Retinal pigment epithelial cell (primary cell): ENCODE measurements at places on chromosomes 5 and 9.

DNA sequence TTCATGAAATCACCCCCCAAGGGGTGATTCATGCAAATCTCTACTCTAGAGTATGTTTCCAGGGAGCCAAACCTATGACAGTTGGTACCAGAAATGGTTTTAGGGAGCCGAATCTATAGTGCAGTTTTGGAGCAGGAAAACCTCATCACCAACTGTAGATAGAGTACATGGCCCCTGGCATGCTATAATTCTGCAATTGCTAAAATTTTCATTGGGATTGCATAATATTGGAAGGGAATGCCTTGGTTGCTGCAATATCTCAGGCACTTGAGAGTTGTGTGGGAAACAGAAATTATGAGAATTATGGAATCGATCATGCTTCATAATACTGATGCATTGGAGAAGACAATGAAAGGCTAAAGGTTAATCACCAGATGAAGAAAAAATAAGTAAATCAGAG, 148.2 kb upstream of the PLPPR1 start:
- no peak for DNase-seq

GRCh38 chr9:93900971-93901861, 53.9 kb downstream of the BARX1 start:
- DNase-seq: no peak

DNA sequence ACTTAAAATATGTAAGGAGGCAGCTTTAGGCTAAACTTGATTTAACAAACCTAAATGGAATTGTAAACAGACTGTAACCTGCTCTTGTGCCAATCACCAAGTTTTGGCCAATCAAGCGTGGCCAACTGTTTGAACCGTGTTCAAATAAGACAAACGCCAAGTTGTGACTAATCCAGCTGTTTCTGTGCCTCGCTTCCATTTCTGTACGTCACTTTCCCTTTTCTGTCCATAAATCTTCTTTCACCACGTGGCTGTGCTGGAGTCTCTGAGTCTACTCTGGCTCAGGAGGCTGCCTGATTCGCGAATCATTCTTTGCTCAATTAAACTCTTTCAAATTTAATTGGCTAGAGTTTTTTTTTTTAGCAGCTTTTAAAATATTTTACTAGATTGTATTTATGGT, 71.3 kb downstream of the LIX1 start:
- DNase-seq: no peak

DNA sequence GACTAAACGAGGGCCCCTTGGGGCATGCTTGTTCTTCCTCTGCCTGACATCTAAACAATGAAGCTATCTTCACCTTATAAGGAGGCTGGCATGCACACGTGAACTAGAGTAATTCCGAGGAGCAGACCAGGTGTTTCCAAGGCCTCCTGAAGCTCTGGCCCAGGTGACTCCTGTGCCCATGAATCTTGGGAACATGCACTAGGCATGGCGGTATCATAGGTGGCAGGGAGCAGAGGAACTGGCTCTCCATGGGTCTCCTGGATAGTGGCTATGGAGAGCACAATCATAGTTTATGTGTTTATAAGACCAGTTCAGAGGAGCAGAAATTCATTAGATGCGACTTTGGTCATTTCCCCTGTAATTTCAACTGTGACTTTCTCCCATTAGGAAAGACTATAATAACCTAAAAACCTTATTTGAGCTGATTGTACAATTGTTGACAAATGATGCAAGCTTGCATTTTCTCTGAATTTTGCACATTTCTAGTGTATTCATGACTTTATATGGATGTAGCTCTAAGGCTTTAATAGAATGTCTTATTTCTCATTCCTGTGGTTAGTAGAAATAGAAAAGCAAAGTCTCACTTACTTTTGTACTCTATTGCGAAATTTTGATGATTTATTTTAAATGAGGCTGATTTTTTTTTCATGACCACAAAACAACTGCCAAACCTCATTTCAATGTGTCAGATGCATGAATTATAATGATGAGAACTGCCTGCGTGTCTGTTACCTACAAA, 135.3 kb upstream of the RPS23 start:
- DNase-seq: peak; percentile 74

GRCh38 chr5:107671742-107672210, 1.0 kb upstream of the EFNA5 start:
- peak; percentile 45 for DNase-seq

GRCh38 chr5:58752104-58752503, 169.2 kb downstream of the RAB3C start:
- DNase-seq: no peak

- DNase-seq: no peak
These were observed 26.8 kb upstream of the TJP2 start for GRCh38 chr9:69147041-69147834.

DNA sequence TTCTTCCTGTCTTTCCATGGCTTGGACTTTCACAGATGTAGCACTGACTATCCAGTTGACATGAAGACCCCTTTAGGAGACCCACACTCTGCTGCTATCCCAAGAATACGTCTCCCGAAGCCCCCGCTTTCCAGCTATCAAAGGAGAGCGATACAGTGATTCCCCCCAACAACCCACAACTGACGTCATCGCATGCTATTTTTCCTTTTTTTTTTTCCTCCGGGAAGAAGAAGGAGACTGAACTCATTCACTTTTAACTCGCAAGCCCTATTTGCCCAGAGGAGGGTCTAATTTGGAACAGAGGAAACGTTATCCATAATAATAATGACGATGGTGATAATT, 2.1 kb downstream of the PAPPA start:
- no peak for DNase-seq

- no peak for DNase-seq
These were observed 42.2 kb downstream of the OSMR start for GRCh38 chr5:38888041-38888440.

DNA sequence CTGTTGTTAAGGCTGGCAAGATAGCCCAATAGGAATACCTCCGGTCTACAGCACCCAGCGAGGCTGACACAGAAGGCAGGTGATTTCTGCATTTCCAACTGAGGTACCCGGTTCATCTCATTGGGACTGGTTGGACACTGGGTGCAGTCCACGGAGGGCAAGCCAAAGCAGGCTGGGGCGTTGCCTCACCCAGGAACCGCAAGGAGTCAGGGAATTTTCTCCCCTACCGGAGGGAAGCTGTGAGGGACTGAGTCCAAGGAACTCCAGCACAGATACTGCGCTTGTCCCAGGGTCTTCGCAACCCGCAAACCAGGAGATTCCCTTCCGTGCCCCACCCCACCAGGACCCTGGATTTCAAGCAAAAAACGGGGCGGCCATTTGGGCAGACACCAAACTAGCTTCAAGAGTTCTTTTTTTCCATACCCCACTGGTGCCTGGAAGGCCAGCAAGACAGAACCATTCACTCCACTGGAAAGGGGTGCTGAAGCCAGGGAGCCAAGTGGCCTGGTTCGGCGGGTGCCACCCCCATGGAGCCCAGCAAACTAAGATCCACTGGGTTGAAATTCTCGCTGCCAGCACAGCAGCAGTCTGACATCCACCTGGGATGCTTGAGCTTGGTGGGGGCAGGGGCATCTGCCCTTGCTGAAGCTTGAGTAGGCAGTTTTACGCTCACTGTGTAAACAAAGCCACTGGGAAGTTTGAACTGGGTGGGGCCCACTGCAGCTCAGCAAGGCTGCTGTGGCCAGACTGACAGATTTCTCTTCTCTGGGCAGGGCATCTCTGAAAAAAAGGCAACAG, 647.2 kb downstream of the BNC2 start:
- DNase-seq: no peak

- no peak for DNase-seq
These were observed 168.5 kb downstream of the DOCK2 start for GRCh38 chr5:169805527-169805934.

- DNase-seq: no peak
These were observed 14.7 kb upstream of the TMEM250 start for GRCh38 chr9:136133191-136133958.

- no peak for DNase-seq
These were observed 133.5 kb upstream of the DAP start for GRCh38 chr5:10894445-10895054.

- DNase-seq: no peak
These were observed 3.1 kb downstream of the SRD5A1 start for GRCh38 chr5:6636293-6636692.

- DNase-seq: no peak
These were observed 52.3 kb downstream of the RGMB start for GRCh38 chr5:98825582-98826375.

DNA sequence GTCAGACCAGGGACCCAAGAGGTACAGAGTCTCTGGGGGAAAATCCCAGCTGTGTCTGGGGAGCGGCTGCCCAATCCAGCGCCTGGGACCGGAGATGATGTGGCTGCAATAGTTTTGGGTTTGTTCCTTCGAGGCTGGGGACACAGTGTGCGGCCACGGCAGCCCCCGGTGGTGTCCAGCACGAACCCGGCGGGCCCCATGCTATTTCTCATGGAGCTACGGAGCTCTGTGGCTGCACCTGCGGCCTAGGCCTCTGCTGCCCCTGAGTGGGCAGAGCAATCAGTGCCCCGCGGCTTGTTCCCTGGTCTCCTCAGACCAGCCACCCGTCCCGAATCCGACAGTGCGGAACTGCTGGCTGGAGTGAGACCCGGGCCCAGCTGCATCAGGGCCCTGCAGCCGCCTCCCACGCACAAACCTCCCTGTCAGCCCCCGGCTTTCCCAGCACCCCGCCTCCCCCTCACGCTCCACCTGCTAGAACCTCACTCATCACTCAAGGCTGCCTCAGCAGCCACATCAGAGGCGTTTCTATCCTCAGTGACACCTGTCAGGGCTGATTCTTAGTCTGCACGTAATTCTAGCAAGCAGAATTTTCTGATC, 29.0 kb downstream of the SARDH start:
- DNase-seq: no peak

GRCh38 chr9:99074902-99075245, 30.0 kb upstream of the TGFBR1 start:
- no peak for DNase-seq

DNA sequence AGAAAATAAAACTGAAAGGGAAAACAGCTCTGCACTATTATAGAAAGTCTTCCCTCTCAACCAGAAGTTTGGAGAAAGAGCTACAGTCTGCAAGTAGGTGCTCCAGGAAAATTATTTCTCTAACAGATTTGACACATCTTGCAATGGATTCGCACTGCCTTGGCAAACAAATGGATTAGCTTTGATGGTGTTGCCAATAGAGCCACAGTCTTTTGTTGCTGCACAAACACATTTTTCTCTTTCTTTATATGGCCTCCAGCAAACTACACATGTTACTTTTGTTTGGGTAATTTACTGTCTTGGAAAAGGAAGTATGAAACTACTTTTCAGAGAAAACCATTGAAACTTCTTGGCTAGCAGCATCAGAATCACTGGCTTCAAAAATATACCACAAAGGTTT, 523.1 kb downstream of the EFNA5 start:
- DNase-seq: no peak

DNA sequence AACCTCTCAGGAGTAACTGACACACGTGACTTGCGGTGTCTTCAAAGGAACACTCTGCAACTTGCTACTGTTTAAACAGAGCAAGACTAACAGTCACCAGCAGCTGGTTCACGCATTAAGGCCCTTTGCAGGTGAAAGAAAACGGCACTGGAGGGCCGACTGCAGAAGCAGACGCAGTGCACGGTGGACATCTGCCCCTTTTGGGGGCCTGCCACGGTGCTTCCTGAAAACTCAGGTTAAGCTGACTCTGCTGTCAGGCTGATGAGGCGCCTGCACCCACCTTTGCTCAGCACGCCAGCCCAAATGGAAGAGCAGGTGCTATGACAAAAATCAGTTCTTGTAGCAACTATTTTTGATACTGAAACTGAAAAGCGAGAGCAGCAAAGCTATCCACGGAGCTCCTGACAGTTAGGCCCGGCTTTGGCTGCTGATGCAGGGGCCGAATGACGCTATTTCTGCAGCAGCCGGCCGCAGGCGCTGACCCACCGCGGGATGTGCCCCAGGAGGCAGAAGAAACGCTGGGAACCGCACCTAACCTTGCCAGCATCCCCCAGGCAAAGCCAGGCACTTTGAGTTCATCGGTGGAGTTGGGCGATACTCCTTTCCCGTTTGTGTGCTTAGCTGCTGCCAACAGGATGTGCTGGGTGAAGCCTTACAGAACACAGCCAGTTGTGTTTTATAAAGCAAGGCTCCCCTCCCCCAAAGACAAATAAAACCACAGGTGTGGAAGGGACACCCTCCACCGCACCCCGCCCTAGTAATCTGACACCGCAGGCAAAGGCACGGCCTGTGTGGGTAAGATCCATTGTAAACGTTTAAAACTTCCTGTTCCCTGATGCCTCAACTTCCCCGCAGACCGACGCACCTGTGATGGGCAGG, 21.1 kb upstream of the TERT start:
- no peak for DNase-seq

- DNase-seq: no peak
These were observed 481.6 kb upstream of the KIF2A start for GRCh38 chr5:61824396-61824795.

- DNase-seq: no peak
These were observed 15.4 kb upstream of the PTGS1 start for GRCh38 chr9:122355336-122355875.

DNA sequence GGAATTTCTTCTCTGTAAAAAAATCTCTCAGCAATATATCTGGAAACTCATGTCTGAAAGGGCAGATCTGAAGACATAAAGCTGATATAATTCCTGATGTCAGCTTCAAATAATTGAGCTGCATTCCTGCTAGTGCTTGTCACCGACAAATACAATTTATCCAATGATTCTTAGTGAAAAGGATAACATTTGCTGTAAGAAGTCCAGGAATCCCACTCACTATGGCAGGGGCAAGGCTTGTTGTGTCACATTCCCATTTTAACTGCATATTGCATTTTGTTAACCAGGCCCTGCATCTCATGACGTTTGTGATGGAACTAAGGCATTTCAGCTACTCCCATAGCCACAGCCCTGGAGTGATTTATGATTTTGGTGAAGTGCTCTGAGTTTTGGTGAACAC, 160.1 kb upstream of the DAB2 start:
- DNase-seq: peak; percentile 73

DNA sequence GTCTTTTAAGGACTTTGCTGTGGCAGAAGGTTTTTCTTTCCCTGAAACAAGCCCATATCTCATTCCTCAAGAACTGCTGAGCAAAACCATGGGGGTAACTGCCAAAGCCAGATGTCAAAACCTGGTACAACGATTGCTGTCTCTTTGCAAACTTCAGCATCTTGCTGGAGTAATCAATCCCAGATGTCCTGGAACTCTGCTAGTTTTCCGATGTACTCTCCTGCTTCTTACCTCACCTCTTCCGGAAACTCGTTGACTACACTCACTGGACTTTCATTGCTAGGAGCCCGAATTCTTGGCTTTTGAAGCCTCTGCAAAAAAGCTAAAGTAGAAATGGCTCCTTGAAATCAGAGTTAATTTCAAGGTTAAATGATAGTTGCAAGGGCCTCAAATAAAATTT, 23.3 kb downstream of the RAD1 start:
- DNase-seq: no peak

DNA sequence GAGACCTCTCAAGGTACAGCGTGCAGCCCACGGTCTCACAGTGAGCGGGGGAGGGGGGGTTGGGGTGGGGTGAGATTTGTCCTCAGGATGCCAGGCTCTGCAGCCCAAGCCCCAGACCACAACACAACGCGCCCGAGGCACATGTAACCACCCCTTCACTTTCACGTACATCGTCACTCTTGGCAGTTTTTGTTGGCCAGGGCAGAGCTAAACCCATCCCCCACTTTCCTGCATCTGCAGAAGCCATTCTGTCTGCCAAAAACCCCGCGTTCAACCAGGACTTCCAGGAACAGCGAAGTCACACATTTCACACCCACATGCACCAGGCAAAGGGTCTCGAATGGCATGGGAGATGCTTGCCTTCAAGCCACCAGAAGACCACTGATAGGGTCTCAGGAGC, 9.4 kb upstream of the SMIM23 start:
- no peak for DNase-seq

GRCh38 chr9:88818495-88819201, 172.6 kb upstream of the S1PR3 start:
- DNase-seq: no peak
